NCI-H748 treated with DMSO at 0.1 percent for 48 hours (cell line): ENCODE measurements at places on chromosomes 7 and 10.

DNA sequence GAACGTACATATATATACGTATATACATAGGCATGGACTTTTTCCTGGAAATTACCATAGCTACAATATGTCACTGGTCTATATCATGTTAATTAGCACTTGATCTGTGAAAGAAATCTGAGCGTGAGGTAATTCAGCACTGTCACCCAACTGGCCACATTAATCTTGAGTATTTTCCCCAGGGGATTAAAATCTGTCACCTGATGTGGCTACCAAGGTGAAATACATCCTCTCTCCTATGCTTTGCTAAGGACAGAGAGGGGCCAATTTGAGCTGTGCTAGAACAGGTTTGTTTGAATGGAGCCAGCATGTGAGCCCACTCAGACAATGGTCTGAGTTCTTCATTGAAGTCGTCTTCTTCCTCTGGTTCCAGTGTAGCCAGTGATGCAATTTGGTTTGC lies 33.3 kb downstream of the CYCS start:
- no peak for DNase-seq

DNA sequence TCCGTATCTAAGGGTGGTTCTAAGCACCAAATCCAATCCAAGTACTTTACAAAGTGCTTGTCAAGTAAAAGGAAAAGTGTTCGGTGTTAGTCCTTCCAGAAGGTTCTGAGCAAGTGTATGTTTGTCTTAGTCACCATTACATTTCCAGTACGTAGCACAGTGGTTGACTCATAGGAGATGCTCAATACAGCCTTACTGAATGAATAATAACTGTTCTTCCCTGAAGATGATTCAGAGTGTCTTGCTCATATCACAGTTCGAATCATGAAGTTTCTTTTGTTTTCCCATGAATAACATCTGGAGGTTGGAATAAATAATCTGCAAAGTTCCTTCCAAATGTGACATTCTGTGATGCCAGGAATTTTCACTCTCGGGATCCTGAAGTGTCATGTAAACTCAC lies 53.4 kb downstream of the WNT2 start:
- DNase-seq = no peak

DNA sequence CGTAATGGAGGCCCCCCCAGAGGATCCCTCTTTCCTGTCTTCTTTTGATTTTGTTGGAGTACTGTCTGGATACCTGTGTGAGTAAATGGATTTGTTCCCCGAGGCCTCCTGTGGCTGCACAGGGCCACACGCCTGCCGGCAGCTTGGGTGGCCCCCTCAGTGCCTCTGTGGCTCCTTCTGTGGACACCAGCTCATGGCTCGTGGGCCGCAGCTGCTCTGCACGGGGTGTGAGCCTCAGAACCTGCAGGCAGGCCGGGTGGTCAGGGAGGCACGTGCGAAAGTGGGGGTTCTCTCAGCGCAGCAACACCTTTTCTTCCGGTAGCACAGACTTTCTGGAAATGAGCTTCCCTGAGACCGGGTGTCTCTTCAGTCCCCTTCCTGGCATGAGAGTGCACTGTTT lies 70.3 kb downstream of the WDR37 start:
- DNase-seq = no peak

GRCh38 chr7:37535841-37536240 lies 87.2 kb upstream of the ELMO1 start:
- DNase-seq = no peak

DNA sequence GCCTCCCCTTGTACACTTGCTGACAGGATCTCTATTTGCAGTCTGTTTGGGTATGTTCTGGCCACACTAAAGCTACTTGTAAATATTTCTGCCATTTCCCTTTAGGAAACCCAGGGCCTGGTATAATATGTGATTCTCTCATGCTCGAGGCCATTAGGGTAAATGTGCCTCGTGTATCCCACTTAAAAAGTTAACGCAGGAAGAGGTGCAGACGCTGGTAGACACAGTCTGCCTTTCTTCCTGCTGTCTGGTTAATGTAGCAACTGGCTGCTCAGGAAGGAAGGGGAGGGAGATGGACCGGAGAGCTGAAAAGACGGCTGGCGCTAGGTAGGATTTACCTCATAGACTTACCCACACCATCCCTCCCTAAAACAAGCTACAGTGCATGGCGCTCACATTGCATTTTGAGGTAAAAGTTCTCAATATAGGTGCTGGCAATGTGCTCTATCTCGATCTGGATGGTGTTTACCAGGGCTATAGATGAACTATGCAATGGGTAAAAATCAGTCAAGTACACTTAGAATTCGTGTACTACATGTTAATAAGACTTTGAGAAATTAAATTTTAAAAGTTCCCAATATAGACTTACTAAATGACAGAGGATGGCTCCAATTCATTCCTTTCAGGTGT lies 125.9 kb downstream of the JAZF1 start:
- DNase-seq = no peak

DNA sequence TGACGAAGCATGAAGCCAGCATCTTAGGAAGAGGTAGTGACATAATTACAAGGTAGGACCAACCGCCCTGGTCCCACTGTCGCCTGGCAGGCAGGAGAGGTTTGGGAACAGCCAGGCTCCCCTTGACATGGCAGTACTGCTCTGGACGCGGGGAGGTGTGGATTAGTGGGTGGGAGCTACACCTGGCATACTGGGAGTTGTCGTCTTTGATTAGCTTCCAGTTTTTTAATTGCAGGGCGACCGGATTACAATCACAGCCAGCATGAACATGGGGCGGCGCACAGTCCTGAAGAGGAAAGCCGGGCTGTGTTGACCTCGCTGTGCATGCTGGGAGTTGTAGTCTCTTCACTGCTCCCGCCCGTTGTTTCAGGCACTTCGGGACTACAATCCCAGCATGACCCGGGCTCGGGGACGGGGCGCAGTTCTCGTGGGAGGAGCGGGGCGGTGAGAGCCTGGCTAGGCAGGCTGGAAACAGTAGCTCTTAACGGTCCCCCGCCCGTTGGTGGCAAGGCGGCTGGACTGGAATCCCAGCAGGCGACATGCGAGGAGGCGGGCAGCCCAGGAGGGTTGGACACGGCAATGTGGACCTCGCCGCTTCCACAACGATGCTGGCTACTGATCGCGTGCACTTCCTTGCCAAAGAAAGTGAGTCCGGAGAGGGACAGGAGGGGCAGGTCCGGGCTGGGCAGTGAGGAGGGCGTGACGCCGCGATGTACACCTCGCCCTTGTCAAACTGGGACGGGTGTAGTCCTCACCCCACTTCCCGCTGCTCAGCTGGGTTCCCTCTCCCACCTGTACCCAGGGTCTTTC lies 98.0 kb upstream of the ZNF722 start:
- DNase-seq = peak; percentile 72

DNA sequence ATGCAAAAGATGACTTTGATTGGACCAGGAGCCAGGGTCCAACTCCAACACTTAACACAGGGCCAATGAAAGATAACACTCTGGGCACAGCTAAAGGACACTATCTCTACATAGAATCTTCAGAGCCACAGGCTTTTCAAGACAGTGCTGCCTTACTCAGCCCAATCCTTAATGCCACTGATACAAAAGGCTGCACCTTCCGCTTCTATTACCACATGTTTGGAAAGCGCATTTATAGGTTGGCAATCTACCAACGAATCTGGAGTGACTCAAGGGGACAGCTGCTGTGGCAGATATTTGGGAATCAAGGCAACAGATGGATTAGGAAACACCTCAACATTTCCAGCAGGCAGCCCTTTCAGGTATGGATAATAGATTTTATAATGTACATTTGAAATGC lies 160.7 kb downstream of the MALRD1 start:
- DNase-seq = no peak

GRCh38 chr10:62437696-62438095 lies 63.5 kb downstream of the ZNF365 start:
- DNase-seq = peak; percentile 17

DNA sequence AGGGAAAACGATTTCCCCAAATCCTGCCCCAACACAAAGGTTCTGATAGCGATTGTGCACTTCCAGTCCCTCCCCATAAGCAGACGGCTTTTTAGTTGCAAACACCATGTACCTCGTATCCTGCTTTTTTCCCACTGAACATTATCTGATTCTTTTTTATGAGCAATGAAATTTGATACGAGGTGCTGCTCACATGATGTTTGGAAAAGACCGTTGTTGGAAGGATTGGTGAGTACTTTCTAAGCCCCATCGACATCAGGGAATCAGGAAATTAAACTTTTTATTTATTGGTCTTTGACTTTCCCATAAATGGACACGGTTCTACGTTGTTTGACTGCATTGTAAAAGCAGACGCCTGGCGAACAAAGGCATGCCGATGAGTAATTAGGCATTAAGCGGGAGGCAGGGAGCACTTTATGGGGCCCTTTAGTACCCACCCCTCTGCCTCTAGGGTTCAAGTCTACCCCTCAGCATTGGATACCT lies 49.4 kb downstream of the TEX36 start:
- peak; percentile 80 for DNase-seq

DNA sequence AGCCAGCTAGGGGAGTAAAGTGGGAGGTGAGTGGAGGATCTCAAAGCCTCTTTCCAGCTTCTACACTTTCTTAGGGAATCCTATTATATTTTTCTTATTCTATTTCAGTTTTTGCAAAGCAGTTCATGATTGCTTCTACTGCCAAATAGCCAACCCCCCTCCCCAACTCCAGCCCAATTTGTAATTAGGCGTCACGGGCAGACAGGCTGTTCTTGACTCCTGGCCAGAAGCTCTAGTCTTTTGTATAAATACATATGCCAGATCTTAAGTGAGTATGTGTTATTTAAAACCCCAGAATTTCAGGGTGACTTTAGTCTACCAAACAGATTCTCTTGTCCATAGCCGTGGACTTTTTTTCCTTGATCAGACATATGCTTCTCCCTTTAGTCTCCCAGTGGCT lies 255.2 kb downstream of the BUB3 start:
- DNase-seq = no peak

DNA sequence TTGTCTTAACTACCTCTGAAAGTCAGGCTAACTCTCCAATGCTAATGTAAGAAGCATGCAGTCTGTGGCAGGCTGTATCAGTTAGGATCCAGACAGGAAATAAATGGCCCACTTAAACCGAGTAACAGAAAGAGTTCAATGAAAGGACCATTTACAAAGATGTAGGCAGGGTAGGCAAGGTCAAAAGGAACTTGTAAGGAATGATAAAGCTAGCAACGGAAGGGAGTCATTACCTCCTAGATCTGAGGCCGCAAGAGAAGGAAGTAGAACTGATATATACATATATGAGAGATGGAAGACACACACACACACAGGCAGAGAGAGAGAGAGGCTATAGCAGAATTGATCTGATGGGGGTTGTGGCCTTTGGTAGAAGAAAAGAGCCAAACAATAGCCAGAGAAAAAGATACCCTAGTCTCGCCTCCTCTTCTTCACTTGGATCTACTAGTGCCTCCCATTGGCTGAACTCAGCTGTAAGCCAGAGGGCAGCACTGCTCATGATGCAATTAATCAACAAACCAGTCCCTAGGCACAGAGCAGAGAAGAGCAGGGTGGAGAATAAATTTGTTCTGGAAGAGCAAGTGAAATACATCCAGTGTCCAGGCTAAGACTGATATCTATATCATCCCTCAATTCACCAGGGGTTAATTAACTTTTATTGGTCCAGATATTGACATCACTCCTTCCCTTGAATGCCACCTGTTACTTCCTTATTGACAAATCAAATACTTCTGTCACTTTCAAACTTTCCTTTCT lies 91.2 kb downstream of the LSMEM1 start:
- peak; percentile 38 for DNase-seq

- no peak for DNase-seq
These were observed 539.1 kb upstream of the FOXK1 start for GRCh38 chr7:4143006-4143405.

DNA sequence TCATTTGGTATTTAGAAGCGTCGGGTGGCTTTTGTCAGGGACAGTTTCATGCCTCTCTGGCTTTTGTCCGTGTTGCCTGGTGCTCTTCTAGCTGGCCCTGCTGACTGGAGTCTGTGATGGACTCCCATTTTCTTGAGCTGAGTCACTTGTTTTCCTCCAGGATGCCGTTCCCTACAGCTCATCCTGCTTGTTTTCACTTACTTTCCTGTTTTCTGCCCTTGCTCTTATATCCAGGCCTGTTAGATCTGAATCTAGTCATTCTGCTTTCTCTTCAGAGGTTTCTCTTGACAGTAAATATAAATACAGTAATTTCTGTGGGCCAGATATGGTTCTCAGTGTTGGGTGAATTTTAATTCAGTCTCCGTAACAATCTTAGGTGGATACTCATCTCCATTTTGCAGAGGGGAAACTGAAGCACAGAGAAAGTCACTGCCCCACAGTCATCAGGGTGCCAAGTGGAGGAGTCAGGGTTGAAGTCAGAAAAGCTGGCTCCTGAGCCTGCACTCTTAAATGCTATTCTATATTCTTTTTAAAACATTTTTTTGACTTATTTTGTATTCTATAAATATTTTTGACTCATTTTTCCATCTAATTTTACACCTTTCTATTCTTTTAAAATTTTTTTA lies 85.4 kb downstream of the CCNY start:
- DNase-seq = no peak

DNA sequence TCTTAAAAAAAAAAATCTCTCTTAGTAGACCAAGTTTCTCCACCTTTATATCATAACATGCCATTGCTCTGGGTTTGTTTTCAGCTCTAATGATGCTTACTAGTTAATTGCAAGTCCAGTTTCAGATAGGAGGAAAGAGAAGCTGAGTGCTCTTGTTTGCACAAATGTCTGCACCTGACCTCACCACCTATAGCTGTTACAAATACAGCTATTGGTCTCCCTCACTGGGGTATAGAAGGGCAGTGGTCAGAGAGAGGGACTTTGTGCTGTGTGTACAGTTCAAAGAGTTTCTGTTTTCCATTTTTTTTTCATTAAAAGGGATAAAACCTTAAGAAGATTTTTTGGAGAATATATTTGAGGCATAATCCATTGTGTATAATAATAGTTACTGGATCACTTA lies 52.7 kb downstream of the TAS2R16 start:
- no peak for DNase-seq

DNA sequence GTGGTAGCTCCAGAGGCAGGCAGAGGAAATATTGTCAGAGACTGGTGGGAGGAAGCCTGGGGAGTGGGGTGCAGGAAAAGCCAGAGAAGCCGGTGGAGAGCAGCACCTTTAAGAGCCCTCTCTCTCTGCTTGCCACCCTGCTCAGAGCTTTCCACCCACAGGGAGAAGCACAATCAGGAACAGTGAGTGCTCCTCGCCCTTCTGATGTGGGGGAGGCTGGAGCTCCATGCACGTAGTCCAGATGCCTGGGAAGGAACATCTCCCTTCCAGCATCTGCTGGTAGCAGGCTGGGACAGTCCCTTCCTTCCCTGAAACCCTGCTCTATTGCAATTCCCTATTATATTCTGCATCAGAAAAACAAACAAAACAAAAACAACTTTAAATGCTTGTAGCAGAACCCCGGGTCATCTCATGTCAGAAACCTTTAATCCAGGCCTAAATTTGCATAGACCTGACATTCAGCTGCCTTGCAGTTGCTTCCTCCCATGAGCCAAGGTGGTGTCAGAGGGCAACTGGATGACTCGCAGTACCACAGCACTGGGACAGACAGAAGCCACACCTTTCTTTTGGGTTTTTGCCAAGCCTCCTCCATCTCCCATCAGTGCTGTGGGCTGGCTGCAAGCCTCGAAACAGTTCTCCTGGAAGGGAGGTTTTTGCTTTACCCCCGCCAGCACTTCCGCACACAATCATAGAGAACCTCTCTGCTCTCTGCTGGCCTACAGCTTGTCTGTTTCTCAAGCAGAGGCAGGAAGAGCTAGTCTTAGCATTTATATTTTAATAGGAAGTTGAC lies 13.1 kb downstream of the AVPI1 start:
- DNase-seq = no peak

GRCh38 chr7:17369691-17370426 lies 71.4 kb downstream of the AHR start:
- DNase-seq = no peak
